ENCODE measurements at places on chromosomes 2 and 18.
A peak's percentile ranks its signal among the peaks of the same experiment; 100 is the strongest.

GRCh38 chr2:12257476-12257875, 459.3 kb upstream of the TRIB2 start:
- no peak for DNase-seq

DNA sequence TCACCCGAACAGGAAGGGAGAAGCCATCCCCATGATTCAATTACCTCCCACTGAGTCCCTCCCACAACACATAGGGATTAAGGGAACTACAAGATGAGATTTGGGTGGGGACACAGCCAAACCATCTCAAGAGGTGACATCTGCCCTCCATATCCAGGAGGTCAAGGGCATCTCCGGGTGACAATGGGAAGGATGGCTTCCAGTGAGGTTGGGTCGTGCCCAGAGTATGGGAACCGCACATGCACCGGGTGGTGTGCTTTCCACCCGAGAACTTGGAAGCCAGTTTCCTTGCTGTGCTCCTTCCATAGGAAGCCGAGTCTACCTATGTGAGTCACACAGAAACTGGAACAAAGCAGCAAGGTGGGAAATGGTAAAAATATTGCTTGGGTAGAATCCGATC, 216.9 kb upstream of the SALL3 start:
- DNase-seq, result no peak

GRCh38 chr2:226295123-226295522, 504.5 kb downstream of the IRS1 start:
- DNase-seq, result no peak

DNA sequence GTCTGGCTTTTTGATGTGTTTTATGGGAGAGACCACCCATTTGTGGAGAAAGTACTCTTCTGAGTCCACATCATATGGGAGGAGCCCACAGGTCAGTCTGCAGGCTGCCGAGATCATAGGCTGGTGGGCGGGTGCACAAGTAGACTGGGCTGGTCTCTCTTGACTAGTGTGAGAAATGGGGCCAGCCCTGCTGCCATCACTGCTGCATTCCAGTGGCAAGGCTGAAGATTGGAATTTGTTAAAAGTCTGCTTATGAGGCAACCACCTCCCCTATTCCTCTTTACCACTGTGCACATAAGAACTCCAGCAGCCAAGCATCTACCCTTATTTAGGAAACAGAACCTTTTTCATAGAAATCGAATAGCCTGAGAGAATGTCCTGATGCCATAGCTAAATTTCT, 200.7 kb downstream of the DIS3L2 start:
- DNase-seq, result no peak

- no peak for DNase-seq
These were observed 126.7 kb downstream of the ARHGAP15 start for GRCh38 chr2:143255899-143256298.

GRCh38 chr2:88429929-88430328, 22.6 kb downstream of the FOXI3 start:
- DNase-seq, result no peak

- DNase-seq, result no peak
These were observed 34.4 kb downstream of the YPEL5 start for GRCh38 chr2:30181176-30181575.

DNA sequence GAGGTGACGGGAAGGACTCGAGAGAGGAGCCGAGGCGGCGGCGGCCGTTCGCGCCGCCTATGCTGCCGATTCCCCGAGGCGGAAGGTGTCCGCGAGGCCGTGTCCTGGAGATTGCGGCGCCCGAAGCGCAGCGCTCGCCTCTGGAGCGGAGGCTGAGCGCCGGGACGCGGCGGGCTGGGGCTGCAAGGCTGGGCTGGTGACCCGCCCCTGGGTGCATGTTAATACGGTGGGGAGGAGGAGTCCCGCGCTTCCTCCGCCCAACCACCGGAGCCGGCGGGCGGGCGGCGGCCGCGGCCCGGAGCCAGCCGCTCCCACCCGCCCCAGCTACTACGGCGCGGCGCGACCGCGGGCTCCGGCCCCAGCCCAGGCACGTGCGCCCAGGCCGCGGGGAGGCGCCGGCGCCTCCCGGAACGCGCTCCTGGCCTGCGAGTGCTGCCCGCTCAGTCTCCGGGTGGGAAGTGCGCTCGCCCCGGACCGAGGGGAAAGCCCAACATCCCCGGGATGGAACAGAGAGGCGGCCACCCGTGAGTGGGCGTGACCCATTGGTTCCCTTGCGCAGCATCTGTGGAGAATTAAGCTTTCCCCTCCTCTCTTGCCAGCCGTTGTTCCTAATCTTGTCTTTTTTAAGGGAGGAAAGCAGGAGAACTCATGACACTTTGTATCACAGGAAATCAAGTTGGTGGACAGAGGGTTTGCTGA, at the start of gene DLGAP1:
Gene DLGAP1, minus strand, starts transcription at position 195 of the 699 bp plus-strand sequence.
- peak; percentile 28 for DNase-seq

GRCh38 chr18:49691177-49691608, 122.1 kb downstream of the ACAA2 start:
- no peak for DNase-seq

DNA sequence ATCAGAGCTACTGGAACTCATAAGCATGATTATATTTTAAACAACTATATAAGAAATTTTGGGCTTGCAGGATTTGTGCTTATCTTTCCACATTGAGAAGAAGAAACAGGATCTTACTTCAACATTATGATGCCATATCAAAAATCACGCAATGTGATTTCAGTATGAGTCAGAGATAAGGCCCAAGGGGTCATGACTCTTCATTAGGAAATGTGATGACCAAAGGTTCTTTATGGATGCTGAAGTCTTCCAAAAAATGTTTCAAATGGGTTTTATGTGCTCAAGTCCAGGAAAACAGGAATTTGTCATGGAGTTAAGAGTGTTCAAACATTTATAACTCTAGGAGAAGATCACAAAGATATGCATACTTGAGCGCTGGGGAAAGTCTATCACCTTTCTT, 7.8 kb upstream of the SERPINB2 start:
- peak; percentile 26 for DNase-seq
